Ascending aorta (tissue), 2 donors: ENCODE measurements at places on chromosomes 2 and 18.

DNA sequence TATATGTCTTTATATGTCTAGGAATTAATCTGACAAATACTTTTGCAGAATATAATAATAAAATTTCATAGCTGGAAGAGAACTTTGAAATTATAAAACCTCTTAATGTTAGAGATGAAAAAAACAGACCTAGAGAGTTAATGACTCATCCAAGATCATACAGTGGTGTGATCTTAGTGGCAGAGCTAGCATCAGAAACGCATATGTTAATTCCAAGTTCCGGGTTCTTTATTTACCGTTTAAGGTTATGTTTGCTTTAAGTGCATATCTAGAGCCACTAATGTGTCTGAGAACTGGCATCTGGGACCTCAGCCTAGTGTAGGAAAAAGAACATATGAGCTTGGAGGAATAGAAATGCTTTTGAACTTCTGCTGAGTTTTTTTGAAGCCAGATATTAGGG, 24.3 kb downstream of the CERS6 start:
- DNase-seq: no peak

DNA sequence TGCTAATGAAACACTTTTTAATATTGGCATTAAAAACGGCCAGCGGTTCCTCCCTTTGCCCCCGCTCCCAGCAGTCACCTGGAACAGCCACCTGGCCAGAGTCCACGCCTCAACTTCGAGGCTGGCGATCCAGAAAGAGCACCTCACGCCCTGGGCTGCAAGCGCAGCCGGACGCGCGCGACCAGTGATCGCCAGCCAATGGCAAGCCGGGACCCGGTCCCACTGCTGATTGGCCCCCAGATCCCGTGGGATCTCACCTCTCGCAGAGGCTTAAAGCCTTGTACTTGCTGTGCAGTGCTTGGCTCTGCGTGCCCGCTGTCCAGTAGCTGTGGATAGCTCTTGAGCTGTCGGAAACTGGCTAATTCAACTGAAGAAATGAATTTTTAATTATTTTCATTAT, 4.1 kb upstream of the RBM45 start:
- DNase-seq: no peak

DNA sequence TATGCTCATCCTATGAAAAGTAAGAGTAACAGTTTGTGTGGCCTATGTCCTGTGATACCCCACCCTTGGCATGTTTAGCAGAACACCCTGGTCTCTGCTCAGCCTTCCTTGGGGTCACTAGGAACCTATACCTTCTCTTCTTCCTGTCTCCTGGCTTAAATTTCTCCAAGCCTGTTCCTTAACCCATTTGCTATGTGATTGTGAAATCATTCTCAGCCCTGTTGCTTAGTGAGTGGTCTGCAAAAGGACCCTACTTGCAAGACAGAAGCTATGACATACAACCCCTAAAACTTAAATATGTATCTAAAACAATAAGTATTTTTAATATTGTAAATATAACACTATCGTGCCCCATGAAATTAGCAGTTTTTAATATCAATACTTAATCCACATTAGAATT, 524.7 kb downstream of the PARD3B start:
- DNase-seq: no peak

DNA sequence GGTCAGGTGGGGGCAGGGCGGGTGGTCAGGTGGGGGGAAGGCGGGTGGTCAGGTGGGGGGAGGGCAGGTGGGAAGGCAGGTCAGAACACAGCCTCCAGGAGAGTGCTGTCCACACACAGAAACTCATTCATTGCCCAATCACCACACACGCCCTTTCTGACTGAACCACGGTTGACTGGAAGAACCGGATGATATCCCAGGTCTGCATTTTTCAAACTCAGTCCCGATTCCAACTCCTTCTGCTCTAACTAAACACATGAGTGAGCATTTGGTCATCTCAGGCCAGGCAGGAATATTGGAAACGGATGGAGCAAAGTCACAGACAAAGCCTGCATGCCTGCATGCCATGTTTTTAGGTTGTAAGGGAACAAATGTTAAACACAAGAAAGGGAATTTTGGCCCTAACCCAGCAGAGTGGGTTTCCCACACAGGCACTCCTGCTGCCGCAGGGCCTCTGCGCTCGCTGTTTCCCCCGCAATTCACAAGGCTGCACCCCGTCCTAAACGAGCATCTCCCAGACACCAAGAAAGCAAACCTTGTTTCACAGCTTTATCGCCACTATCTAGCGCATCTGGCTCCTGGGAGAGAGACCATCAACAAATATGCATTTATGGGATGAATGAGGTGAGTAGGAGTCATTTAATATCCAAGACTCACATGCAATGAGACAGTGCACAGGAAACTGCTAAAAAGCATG, 100.1 kb downstream of the ZNF516 start:
- no peak for DNase-seq

- DNase-seq: no peak
These were observed 384.1 kb downstream of the ERBB4 start for GRCh38 chr2:212154477-212154878.
